Ecto neural progenitor cell (in vitro differentiated cells): ENCODE measurements at places on chromosomes 12 and 14.

DNA sequence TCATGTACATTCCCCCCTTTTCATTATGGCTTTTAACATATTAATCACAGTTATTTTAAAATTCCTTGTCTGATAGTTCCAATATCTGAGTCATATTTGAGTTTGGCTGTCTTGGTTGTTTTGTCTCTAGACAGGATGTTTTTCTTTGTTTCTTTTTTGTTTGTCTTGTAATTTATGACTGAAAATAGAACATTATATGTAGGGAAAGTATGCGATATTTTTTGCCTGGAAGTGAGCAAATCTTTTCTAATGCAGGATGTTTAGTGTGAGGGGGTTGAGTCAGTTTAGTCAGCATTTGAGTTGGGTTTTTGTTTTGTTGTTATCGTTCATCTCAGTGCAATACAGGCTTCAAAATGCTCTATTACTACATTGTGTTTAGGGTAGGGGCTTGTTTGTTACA, 239.7 kb downstream of the SNAPC1 start:
- DNase-seq = no peak

DNA sequence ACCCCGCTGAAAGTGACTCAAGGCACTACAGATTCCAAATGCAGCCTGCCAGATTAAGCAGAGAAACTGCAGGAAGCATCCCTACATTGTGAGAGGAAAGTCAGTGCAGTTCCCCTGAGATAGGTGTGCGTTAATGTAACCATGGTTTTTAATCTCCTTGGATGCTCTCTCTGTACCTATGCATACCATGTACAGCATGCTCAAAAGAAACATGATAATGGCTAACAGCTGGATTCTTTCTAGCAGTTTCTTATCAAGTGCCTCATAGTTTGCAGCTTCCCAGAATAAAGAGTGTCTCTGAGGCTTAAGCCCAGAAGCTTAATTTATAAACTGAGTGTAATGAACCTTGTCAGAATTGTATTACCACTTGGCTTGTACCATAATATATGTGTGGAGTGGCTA, 17.1 kb upstream of the MDM1 start:
- DNase-seq = no peak

DNA sequence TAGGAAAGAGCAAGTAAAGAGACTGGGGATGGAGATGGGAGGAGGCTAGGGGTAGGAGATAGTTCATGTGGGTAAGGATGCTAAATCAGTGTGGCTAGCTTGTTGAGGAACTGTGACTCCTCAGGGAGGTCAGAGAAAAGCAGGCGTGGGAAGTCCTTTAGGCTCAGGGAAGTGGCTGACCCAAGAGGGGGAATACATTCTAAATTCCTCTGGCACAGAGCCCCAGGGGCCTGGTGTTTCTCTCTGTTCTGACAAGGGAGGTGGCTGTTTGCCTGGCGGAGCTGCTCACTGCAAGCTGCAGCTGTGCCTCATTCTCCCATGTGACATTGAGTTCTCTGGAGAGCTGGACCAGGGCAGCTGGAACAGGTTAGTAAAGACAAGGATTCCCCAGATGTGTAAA, 152.2 kb upstream of the SLC38A2 start:
- DNase-seq = no peak

DNA sequence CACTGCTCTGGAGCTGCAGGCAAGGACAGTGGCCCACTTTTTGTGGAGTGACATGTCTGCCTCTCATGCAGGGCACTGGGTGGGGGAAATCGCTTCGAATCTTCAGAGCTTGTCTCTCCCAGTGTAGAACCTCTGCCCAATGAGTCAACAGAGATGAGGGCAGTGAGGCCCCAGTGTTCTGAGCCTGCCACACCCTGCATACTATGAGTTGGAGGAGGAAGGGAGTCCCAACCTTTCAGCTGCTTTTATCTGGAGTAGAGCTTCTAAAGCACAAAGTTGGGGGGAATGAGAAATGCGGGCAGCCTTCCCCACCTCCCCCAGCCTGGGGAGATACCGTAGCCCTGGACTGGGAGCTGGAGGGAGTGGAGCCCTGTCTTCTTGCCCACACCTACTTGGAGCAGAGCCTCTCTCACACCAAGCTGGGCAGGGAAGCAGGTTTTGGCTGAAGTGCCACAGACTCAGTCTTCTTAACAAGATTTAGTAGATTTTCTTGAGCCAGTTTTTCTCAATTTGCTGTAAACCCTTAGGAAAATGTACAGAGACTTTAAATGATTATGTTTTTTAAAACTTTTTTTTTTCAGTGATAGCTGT, 159.1 kb downstream of the ADGRD1 start:
- DNase-seq = no peak

GRCh38 chr14:93944348-93945069, 17.4 kb downstream of the FAM181A start:
- no peak for DNase-seq

DNA sequence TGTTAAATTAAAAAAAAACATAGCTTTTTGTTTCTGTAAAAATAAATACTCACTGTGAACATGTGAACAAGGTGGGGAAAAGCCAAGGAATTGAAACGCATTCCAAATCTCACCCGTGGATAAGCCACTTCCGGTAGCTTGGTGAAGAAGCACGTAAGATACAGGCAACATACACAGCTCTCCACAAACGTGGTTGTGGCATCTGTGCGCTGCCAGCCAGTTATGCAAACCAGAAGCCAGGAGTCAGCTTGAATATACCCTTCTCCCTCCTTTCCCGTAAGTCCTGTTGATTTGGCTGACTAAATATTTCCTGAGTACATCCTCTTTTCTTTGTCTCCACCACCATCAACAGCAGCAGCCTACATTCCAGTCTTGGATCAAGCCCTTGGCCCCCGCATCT, 486.2 kb downstream of the VRK1 start:
- DNase-seq = no peak
